ENCODE measurements at places on chromosomes 7 and 10. TPM values are rescaled to one million over a fixed set of nuclear protein-coding genes. Genes with fewer than 3 reads are reported as not detected.
A peak's percentile ranks its signal among the peaks of the same experiment; 100 is the strongest.

GRCh38 chr10:30436191-30436611 is 2.2 kb downstream of the MAP3K8 start:
- H3K4me3 ChIP-seq, result peak overlapping the region; percentile 92
- no peaks in the 10 kb centered on the region for H3K27me3 ChIP-seq
- peak; percentile 29 for DNase-seq
- peaks cover 54% of the 10 kb centered on the region for H3K4me1 ChIP-seq

GRCh38 chr10:115921795-115922194 is 351.2 kb downstream of the GFRA1 start:
- H3K27me3 ChIP-seq, result no peaks in the 10 kb centered on the region
- DNase-seq, result no peak
- H3K4me1 ChIP-seq, result no peaks in the 10 kb centered on the region
- no peak overlapping the region for H3K4me3 ChIP-seq

- H3K27me3 ChIP-seq, result no peaks in the 10 kb centered on the region
- peak overlapping the region; percentile 84 for H3K27ac ChIP-seq
- H3K4me3 ChIP-seq, result peak overlapping the region; percentile 43
These were observed 7.8 kb downstream of the RNF216 start for GRCh38 chr7:5773661-5774086.

GRCh38 chr7:74176555-74176954 is 2.4 kb downstream of the EIF4H start:
- H3K4me1 ChIP-seq, result peaks cover 65% of the 10 kb centered on the region
- H3K27ac ChIP-seq, result peak overlapping the region; percentile 94
- H3K27me3 ChIP-seq, result no peaks in the 10 kb centered on the region
- peak overlapping the region; percentile 94 for H3K4me3 ChIP-seq
- DNase-seq, result no peak
- peaks cover 48% of the 10 kb centered on the region for H3K36me3 ChIP-seq

- H3K27me3 ChIP-seq, result no peaks in the 10 kb centered on the region
- DNase-seq, result no peak
- H3K4me1 ChIP-seq, result no peaks in the 10 kb centered on the region
- no peaks in the 10 kb centered on the region for H3K36me3 ChIP-seq
- no peak overlapping the region for H3K4me3 ChIP-seq
These were observed 60.0 kb downstream of the DLG5 start for GRCh38 chr10:77866598-77866997.

GRCh38 chr7:110983822-110984456 is 107.0 kb upstream of the LRRN3 start:
- no peaks in the 10 kb centered on the region for H3K36me3 ChIP-seq
- peaks cover 9% of the 10 kb centered on the region for H3K4me1 ChIP-seq
- no peak overlapping the region for H3K27ac ChIP-seq
- H3K4me3 ChIP-seq, result no peak overlapping the region
- DNase-seq, result no peak
- H3K27me3 ChIP-seq, result no peaks in the 10 kb centered on the region

GRCh38 chr10:50600831-50601477 is 22.8 kb downstream of the SGMS1 start:
- no peak overlapping the region for H3K27ac ChIP-seq
- H3K4me3 ChIP-seq, result no peak overlapping the region
- no peak for DNase-seq
- peaks cover 52% of the 10 kb centered on the region for H3K4me1 ChIP-seq
- peaks cover 8% of the 10 kb centered on the region for H3K36me3 ChIP-seq

DNA sequence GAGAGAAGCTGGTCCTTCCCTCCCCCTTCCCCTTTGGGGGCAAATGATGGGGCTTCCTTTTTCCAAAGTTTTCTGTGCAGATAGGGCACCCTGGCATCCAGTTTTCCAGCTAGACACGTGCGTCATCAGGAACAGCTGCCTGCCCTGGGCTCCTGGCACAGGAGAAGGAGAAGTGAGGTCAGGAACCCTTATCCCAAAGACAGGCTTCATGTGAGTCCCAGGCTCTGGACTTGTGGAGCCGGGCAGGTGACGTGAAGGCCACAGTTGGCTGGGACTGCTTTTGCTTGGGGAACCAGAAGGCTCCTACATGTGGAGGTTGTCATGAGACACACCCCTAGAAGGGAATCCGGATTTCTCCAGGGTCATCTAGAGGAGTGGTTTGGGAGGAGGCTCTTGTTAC is 66.5 kb downstream of the RBM20 start:
- H3K36me3 ChIP-seq, result no peaks in the 10 kb centered on the region
- H3K4me3 ChIP-seq, result no peak overlapping the region
- no peaks in the 10 kb centered on the region for H3K27me3 ChIP-seq
- DNase-seq, result no peak

DNA sequence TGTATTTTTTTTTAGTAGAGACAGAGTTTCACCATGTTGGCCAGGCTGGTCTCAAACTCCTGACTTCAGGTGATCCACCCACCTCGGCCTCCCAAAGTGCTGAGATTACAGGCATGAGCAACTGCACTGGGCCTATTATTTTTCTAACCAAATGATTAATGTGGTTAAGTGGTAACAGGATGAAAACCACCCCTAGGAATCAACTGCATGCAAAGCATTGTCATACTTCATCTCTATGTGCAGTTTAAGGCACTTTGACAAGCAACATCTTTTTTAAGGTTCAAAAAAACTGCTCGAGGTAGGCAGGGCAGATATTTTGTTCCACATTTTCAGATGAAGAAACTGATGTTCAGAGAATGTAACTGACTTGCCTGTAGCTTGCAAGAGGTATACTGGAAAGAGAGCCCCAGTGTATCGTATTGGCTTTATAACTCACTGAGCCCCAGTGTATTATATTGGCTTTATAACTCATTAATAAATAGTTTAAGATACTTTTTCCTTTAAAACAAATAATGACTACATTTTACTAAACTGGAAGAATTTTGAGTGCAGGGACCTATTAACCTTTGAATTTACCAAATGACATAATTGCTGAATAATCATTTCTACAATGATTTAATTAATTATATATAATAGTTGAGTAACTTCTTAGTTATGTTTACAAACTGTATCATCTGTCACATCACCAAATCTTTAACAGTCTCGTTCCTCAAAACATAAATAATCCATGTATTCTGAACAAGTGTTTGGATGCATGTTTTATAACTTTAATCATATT is 38.1 kb downstream of the RTKN2 start:
- peaks cover 8% of the 10 kb centered on the region for H3K36me3 ChIP-seq
- no peaks in the 10 kb centered on the region for H3K27me3 ChIP-seq
- H3K4me3 ChIP-seq, result no peak overlapping the region
- DNase-seq, result no peak

- no peaks in the 10 kb centered on the region for H3K36me3 ChIP-seq
- H3K27me3 ChIP-seq, result no peaks in the 10 kb centered on the region
- H3K27ac ChIP-seq, result no peak overlapping the region
- no peak overlapping the region for H3K4me3 ChIP-seq
These were observed 52.9 kb upstream of the CACUL1 start for GRCh38 chr10:118807512-118808305.

DNA sequence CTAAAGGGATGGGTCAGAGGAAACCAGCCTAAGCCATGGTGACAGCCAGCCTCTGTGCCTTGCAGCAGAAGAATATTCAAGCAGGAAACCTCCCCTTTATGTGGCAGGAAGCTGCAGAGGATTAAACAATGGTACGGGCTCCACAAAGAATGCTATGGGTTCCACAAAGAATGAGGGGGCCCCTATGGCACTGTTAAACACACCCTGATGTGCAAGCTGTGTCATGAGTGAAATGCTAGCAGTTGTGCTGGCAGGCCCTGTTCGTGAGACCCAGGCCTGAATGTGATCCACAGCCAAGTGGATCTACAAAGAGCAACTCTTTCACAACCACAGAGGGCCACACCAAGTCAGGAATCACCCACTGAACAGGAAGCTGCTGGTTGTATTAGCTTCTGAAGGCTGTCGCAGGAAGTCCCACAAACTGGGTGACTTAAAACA is 68.9 kb downstream of the MYOF start:
- DNase-seq, result peak; percentile 35
- H3K4me1 ChIP-seq, result peaks cover 69% of the 10 kb centered on the region
- peak overlapping the region; percentile 73 for H3K27ac ChIP-seq
- H3K27me3 ChIP-seq, result no peaks in the 10 kb centered on the region

DNA sequence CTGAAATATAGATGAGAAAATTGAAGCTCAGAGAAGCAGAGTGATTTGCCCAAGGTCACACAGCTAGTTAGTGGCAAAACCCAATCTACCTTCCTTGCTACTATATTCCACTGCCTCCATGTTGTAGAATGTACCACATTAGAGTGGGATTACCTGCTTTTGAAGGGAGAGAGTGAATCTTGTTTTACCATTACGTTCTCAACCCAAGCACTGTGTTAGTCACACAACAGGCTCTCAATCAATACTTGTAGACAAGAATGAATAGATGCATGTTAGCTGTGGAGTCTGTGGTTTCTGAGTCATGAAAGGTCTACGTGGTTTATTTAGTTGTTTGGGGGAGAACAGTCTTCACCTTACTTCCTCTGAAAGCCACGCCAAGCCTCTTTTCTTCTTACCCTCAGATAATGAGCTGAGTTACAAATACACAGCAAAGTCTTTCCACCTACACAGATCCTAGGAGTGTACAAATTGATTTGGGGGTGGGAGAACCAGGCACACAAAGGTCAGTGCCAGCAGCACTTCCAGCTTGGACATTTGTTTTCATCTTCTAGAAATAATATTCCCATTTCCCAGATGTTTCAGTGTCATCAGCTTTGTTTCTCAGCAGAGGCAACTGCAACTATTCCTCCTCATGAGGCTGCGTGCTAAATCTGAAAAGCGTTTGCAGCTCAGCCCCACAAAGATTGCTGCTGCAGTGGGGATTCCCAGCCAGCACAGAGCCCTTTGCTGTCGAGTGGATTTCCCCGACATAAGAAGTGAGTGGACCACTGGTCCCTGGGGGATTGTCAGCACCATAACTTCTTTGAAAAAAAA is 71.5 kb upstream of the ADO start:
- peak overlapping the region; percentile 3 for H3K4me3 ChIP-seq
- H3K4me1 ChIP-seq, result peaks cover 25% of the 10 kb centered on the region
- peaks cover 5% of the 10 kb centered on the region for H3K27me3 ChIP-seq
- H3K36me3 ChIP-seq, result no peaks in the 10 kb centered on the region
- DNase-seq, result peak; percentile 79

DNA sequence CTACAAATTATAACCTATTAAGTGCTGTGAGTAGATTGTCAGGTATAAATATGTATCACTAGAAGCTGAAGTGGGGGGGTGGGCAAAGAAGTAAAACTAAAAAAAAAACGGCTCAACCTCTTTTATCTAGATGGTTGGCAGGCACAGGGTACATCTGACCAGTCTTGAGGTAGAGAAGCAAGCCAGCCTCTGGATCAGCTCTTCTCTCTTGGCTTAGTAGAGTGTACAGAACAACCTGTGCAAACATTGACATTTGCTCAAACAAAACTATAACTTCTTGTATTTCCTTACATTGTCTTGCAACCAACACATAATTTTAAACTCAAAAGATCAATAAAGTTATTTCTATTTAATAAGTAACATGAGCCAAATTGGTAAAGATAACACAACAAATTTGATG is 25.6 kb downstream of the DNA2 start:
- H3K27ac ChIP-seq, result no peak overlapping the region
- peaks cover 27% of the 10 kb centered on the region for H3K36me3 ChIP-seq
- no peaks in the 10 kb centered on the region for H3K4me1 ChIP-seq
- no peak overlapping the region for H3K4me3 ChIP-seq

DNA sequence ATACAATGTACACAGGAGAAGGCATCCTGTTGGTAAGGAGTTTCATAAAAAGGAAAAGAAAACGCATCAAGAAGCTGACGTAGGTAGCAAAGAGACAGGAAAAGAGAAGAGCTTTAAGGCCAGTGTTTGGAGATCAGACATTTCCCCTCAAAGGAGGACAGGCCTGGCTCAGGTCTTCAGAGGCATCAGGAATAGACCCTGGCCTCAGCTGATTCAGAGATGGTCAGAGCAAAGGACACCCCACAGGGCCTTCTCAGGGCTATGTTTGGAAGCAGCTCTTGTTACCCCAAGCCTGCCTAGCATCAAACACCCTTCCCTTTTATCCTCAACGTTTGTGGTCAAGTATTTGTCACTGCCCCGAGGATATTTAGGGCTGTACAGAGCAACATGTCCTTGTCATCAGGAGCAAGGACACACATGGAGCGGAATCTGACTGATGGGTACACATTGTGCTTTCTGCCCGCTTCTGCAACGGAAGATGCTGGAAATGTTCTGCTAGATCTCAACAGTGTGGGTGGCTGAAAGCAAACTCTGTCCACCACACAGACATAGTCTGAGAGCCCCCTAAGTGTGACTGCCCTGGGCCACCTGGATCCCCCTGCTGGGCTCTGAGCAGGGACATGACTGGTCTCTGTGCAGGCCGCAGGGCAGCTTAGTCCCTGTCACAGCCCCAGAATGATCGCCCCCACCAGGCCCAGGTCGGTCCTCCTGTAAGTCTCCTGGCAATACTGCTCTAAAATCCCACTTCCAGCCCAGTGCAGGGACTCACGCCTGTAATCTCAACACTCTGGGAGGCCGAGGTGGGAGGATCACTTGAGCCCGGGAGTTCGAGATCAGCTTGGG is 1.0 kb upstream of the ZDHHC4 start:
- H3K4me1 ChIP-seq, result peaks cover 20% of the 10 kb centered on the region
- DNase-seq, result peak; percentile 33
- H3K27ac ChIP-seq, result peak overlapping the region; percentile 55
- peaks cover 18% of the 10 kb centered on the region for H3K36me3 ChIP-seq

DNA sequence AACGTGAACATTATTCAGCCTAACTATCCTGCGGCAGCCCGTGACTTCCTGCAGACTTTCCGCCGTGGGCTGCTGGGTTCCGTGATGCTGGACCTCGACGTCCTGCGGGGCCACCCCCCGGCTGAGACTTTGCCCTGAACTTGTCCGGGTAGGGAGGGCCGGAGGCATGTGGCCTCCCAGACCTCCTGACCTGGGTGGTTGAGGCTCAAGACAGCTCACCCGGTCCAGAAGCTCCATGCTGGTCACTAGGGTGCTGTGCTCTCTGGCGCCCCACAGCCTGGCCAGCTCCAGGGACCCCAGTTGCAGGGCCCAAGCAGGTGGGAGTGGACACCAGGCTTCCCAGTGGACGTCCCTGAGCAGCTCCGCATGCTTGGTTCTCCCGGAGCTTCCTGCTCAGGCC is 4.4 kb downstream of the SPRN start:
- no peak for DNase-seq
- H3K4me3 ChIP-seq, result no peak overlapping the region
- H3K4me1 ChIP-seq, result no peaks in the 10 kb centered on the region
- no peak overlapping the region for H3K27ac ChIP-seq

GRCh38 chr10:15168291-15168785 is at the start of gene NMT2:
TSS of gene NMT2 (minus strand) at chr10:15168693. CDS start at chr10:15168612, 81 bp downstream.
- peak within 1 kb of the TSS; percentile 82 for H3K4me3 ChIP-seq
- DNase-seq, result no peak
- H3K4me1 ChIP-seq, result peaks cover 59% of the 10 kb centered on the region
- peaks cover 3% of the 10 kb centered on the region for H3K36me3 ChIP-seq
- H3K27ac ChIP-seq, result peak within 1 kb of the TSS; percentile 90

- H3K27me3 ChIP-seq, result peaks cover 48% of the 10 kb centered on the region
- H3K36me3 ChIP-seq, result no peaks in the 10 kb centered on the region
These were observed 3.4 kb upstream of the MUC12 start for GRCh38 chr7:100965723-100966541.

- H3K4me1 ChIP-seq, result no peaks in the 10 kb centered on the region
- H3K36me3 ChIP-seq, result no peaks in the 10 kb centered on the region
- H3K27ac ChIP-seq, result no peak overlapping the region
- peaks cover 9% of the 10 kb centered on the region for H3K27me3 ChIP-seq
- DNase-seq, result peak; percentile 87
These were observed 124.0 kb downstream of the TMEM130 start for GRCh38 chr7:98745722-98746318.

Gene CAMK2B
- total RNA-seq, result 1.1 TPM

Gene SEMA4G
- 0.62 TPM for total RNA-seq

Gene ZNF239
- total RNA-seq, result 2.4 TPM

Gene AKR1D1
- total RNA-seq, result not detected

Gene SPDYE11
- not detected for total RNA-seq

Gene EEF1AKMT2
- 21.4 TPM for total RNA-seq

Gene STEAP4
- total RNA-seq, result not detected

Gene WNT2
- not detected for total RNA-seq

Gene TMEM213
- total RNA-seq, result not detected

Gene LRRTM3
- total RNA-seq, result not detected

Gene HMX2
- 0.18 TPM for total RNA-seq

Gene HYAL4
- total RNA-seq, result 0.25 TPM
